ENCODE measurements at places on chromosomes 2 and 18.
A peak's percentile ranks its signal among the peaks of the same experiment; 100 is the strongest.

DNA sequence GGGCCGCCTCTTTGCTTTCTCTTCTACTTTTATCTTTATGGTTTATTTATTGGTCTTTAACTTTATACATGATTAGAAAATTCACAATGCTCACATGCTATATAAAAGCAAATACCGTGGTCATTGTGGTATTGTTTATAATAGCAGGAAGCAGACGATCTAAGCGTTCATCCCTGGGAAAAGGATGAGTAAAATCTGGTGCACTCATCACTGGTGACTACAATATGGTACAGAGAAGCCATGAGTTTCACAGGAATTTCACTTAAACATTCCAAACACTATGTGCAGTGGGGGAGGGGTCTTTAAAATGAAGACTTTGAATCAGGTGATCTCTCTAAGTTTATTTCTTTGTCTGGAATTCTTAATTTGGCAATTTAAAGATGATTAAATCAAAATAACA is 97.9 kb downstream of the SCN3A start:
- DNase-seq, result no peak

DNA sequence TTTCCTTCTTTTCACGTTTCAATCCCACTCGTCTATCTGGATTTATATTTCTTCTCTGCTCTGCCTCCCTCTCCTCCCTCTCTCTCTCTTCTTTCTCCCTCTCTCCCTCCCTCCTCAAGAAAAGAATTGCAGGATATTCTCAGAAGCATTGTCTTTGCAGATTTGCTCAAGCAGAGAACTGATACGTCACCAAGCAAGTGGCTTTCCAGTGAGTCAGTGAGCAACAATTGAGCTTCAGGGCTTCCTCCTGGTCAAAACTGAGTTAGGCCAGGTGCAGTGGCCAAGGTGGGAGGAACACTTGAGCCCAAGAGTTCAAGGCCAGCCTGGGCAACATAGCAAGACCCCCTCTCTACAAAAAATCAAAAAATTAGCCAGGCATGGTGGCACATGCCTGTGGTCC is 151.1 kb downstream of the SMAD2 start:
- no peak for DNase-seq

- no peak for DNase-seq
Measured at GRCh38 chr2:112153501-112153900, 15.3 kb downstream of the FBLN7 start.

DNA sequence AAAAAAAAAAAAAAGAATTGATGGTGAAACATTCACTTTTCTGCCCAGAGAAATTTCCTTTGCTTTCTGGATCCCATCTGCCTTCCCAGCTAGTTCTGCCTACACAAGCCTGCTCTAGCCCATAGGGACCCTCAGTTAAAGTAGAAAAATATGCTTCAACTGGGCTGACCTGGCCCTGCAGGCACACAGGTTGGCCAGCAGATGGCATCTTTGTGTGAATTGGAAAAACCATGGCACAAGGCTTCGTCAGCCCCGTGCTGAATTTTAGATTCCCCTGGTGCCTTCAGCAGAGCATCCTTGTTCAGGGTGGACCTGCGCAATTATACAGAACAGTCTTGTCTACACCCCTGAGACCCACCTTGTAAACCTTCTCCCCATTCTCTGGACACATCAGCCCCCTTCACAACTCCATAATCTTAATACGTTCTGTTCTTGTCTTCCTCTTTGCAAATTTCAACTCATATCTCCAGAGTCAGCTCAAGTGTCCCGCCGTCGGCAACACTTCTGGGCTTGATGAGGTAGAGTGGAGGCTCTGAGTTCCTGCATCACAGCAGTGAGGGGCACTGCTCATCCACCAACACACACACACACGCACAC is 114.5 kb downstream of the INSIG2 start:
- DNase-seq, result no peak

DNA sequence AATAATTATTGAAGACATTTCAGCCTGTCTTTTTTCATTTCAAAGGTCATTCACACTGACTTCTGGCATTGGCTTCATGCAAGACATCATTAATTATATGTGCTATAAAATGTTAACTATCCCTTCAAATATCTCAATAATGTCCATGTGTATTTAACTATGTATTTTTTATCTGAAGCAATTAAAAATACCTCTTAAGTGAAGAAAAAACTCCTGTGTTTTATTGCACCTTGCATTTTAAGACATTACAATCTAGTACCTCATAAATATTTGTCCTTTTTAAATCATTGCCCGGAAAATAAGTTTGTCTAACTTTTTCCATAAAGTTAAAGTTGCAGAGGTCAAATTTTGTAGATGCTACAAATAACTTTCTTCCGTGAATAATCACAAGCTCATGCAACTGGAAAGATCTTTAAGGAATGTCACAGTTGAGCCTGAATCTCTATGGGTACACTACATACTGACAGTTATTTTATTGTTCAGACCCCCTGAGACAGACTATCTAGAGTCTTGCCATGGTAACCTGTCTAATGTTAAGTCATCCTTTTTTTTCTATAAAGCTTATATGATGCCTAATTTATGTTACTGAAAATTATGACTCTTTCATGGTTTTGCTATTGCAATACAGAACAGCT is 38.4 kb upstream of the COBLL1 start:
- no peak for DNase-seq

GRCh38 chr2:147364597-147364996 is 480.2 kb upstream of the ACVR2A start:
- DNase-seq, result peak; percentile 39

GRCh38 chr2:43537137-43537536 is 58.7 kb downstream of the THADA start:
- no peak for DNase-seq

GRCh38 chr18:74947417-74947816 is 261.5 kb downstream of the PTGR3 start:
- DNase-seq, result no peak

GRCh38 chr2:222627764-222628163 is 28.1 kb downstream of the FARSB start:
- DNase-seq, result no peak

- DNase-seq, result no peak
Measured at GRCh38 chr2:192669505-192670091, 474.9 kb upstream of the TMEFF2 start.

DNA sequence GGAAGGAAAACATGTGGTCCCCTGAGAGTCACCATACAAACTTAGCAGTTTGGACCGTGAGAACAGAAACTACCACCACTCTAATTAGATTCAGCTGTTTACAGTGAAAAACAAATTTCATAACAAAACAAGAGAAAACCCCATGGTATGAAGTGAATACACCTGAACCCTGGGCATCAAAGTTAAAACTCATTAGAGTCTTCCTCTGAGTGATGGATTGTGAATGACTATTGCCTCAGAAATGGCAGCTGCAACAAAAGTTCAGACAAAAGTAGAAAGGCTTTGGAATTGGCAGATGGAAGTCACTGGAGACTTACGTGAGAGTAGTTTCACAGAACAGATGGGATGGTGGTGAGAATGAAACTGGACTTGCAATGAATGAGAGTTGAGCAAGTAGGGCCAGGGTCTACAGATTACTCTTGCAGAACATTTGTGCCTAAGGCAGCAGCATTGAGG is 98.0 kb downstream of the AAK1 start:
- DNase-seq, result no peak

DNA sequence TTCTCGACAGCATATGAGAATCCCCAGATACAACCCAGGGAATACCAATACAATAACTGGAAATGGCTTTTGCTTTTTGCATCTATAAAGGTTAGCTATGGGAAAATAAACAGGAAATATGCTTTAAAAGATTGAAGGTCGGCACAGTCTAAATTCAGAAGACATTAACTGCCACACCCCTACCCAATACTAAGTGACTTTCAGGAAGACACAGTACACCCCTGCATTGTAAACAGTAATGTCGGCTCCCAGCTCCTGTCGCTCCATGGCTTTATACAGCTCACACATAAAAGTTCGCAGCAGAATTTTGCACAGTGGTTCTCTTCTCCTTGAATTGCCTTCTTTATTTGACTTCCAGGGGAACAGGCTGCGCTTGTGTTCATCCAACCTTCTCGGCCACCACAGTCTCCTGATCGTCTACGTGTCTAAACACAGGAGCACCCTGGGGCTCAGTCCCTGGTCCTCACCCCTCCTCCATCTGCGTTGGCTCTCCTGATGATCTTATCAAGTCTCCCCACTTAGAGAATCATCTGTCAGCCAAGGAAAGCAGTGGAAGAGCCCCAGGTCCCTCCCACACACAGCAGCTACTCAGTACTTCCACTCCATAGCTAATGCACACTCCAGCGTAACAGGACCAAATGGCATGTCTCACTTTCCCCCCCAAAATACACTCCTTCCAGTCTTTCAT is 22.7 kb downstream of the CYB5A start:
- no peak for DNase-seq

DNA sequence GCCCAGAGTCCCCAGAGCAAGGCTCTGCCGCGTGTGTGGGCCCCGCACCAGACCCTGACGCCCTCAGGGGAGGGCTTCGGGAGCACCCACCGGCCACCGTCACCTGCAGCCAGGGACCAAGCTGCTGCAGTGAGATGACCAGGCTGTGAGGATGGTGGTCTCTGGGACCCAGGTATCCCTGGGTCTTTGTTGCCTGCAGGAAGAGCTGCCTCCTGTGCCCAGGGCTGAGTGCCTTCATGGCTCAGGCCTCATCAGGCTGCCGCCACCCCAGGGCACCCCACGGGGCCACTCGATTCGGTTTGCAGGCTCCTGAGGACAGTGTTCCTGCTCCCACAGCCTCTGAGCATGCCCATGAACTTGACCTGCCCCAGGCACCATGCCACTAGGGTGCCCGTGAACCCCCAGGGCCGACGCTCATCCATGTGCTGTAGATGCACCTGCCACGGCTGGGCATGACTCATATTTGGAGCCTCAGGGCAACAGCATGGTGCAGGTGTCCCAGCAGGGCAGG is 109.8 kb downstream of the FAM210A start:
- no peak for DNase-seq

GRCh38 chr18:23085066-23085465 is 50.2 kb upstream of the CABLES1 start:
- DNase-seq, result no peak

- no peak for DNase-seq
Measured at GRCh38 chr2:47531378-47532042, 128.6 kb downstream of the MSH2 start.

DNA sequence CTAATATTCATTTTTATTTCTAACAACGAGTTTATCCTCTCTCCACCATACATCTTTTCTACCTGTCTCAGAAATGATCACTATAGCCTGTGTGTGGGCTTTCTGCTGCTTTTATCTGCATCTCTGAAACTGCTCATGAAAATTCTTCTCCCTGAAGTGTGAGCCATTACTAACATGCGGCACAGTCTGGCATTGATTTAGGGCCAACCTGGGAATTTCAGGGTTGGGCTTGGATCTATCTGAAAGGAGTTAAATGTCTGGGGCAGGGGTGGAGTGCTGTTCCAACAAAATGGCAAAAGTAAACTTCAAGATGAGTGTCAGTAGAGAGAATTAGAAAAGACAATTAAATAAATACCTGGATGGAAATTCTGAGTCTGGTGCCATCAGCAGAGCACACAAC is 198.2 kb upstream of the OSR1 start:
- no peak for DNase-seq

DNA sequence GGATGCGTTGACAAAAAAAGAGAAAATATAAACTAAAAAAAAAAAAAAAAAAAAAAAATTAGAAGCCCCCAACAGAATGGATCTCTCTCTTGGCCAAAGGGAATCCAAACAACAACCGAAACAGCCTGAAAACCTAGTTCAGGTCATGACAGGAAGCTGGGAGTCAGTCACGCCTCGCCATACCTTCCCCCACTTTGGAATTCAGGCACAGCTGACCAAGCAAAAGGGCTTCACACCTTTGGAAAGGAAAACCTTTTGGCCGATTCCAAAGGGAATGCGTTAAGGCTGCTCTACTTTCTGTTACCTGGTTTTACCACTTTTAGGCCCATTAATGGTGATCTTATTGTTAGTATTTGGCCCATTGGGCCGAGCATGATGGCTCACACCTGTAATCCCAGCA is 17.9 kb upstream of the RMC1 start:
- no peak for DNase-seq

DNA sequence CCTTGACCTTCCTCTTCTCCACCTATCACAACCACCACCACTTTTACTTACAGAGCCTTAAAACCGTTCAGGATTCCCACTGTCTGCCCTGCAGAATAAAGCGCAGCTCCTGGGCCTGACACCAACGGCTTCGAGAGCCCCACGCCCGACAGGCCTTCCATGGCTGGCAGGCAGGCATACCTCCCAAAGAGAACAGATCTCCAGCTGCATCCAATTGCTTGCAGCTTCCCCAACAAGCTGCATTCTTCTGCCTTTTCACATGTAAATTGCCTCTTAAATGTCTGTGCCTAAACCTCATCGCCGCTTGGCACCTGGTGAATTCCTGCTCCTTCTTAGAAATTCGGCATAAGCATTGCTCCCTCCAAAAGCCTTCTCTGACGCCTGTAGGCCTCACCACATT is 31.5 kb upstream of the FAM124B start:
- no peak for DNase-seq

GRCh38 chr2:162731917-162732804 is 106.4 kb downstream of the KCNH7 start:
- DNase-seq, result no peak

- DNase-seq, result no peak
Measured at GRCh38 chr2:167832868-167833287, 414.5 kb downstream of the STK39 start.

DNA sequence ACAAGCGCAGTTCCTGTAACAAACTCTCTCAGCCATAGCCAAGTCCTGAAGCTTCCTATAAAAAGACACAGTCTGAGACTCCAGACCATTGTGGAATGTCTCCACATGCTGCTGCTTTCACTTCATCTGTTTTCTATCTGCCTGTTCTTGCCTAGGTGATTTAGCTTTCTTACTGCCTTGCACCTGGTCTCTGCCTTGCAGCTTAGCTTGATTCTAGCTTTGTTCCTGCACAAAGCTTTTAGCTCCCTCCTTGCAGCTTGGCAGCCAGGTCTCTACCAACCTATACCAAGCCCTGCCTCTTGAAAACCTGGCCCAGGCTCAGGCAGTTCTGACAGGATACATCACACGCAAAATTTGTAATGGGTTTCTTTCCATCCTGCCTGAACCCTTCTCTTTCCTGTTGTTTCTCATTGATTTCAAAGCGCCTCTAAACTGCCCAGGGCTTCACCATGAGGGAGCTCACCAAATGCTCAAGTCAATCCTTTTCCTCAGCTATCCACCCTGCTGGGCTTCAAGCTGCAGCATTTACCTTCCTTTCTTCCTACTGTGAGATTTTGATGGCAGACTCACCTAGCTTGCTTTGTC is 941.3 kb upstream of the NXPH2 start:
- no peak for DNase-seq

GRCh38 chr2:241035818-241036396 is 37.5 kb downstream of the SNED1 start:
- DNase-seq, result no peak
